ENCODE measurements at places on chromosomes 16 and 17.
A peak's percentile ranks its signal among the peaks of the same experiment; 100 is the strongest.

DNA sequence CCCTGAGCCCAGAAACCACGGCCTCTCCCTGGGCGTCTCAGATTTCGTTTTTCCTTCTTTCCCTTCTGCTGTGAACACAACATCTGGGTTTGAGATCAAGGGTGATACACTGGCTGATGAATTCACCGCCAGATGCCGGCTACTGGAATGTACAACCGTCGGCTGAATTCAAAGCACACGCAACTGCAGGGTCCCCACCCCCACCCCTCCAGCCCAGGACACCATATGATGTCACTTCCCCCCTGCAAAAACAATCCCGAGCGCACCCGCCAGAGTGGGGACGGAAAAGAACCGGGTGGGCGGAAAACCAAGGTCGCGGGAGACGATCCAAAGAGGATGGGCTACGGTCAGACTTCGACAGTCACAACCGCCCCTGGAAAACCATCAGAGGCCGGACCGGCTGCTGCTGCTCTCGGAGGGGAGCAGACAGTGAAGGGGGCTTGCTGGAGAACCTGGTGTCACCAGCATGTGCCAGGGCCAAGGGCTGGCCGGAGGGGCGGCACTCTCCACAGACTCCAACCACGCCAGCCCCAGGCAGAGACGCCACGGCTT is 23.3 kb downstream of the CEP295NL start:
- no peak for DNase-seq

DNA sequence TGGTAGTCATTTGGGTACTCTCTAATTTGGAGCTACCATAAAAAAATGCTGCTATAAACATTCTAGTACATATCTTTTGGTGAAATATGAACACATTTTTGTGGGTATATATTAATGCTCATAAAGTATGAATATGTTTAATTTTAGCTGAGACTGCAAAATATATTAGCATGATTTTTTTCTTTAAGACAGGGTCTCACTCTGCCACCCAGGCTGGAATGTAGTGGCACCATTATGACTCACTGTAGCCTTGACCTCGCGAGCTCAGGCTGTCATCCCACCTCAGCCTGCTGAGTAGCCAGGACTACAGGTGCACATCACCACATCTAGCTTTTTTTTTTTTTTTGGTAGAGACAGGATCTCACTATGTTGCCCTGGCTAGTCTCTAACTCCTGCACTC is 371.7 kb downstream of the SOX9 start:
- peak; percentile 23 for DNase-seq

GRCh38 chr16:31440516-31441184 is 1.9 kb downstream of the ZNF843 start:
- DNase-seq, result no peak

DNA sequence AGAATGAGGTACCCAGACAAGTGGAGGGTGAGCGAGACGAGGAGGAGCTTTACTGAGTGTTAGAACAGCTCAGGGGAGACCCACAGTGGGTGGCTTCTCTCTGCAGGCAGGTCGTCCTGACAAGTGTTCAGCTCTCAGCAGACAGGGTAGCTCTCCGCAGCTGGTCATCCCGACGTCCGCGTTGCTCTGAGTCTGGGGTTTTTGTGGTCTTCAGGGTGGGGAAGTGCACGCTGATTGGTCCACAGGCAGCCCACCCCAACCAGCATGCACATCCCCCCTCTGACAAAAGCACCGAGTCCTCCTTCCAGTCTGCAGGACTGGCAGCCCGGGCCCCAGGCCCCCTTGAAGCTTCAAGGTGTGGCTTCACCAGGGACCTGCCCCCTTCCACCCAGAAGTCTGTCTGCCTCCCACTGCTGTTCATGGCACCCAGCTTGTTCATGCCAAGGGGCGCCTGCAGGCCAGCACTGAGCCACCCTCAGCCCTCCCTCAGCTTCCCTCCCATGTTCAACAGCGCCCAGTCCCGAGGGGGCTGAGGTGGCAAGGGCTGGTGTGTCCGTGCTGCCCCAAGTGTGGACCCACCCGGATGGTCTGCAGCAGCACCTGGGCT is 19.9 kb upstream of the WDR45B start:
- no peak for DNase-seq

- no peak for DNase-seq
Measured at GRCh38 chr16:48811478-48811877, 201.5 kb upstream of the N4BP1 start.

DNA sequence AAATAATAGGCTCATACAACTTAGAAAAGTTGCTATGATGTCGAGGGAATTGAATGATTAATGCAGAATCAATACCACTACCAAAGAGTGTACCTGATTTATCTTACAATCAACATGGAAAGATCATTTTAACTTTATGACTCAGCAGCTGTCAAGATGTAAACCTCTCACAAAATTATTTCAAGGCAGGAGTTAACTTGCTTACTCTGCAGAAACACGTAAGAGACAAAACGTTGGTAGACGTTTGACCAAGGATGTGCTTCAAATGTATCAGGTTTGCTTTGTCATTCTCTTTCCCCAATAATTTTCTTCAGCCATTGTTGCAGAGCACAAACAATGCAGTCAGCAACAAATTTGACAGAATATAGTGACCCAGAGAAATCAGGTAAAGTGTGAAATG is 415.8 kb upstream of the KIF2B start:
- DNase-seq, result no peak

DNA sequence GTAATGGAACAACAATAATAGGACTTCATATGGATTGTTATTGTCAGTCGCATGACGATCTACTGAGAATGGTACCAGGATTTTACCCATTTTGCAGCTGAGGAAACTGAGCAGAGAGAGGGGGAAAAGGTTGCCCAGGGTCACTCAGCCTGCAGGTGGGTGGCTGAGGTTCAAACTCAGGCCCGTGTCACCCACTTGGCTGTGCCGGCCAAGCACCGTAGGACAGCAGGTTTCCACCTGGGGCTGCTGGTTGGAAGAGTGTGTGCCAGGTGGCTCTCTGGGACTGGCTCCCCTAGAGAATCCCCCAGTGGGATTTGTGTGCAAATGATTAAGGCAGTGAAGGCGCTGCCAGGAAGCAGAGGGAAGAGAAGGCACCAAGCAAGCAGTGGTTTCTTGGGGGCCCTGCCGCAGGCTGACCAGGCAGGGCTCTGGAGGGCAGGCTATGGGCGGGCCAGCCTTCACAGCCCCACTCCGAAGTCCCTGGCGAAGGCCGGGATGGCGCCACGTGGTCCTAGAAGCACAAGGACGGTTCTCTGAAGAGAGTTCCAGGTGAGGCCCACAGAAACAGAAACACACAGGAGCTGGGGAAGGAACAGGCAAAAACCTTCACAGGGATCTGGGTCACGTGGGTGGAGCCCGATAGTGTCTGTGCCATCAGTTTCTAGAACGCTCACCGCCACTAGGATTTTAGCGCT is 163.5 kb downstream of the IRF8 start:
- no peak for DNase-seq

- DNase-seq, result no peak
Measured at GRCh38 chr17:13140750-13141149, 122.9 kb upstream of the ELAC2 start.

DNA sequence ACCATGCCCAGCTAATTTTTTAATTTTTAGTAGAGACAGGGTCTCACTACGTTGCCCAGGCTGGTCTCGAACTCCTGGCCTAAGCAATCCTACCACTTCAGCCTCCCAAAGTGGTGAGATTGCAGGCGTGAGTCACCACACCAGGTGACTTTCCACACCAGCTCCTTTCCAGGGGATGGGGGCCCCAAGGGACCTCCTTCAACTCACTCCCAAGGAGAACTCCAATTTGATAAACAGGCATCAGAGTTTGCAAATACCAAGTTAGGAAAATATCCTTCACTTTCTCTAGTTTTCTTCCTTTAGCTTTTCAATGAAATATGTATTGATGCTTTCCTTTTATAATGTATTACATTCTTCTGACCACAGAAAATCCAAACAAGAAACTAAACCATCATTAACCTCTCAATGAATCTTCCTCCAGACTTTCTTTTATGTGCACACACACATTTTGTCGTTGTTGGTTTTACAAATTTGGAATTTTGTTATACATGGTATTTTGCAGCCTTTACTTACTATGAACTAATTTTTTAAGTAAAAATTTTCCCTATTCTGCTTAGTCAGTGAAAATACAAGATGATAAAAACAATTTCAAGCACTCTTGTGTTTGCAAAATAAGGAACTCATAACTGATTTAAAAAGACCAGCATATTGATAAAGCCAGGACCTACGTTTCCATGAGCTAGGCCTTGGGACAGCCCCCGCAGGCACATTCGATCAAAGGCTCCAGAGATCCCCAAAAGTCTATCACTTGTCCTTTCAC is 32.0 kb downstream of the GAS7 start:
- no peak for DNase-seq

DNA sequence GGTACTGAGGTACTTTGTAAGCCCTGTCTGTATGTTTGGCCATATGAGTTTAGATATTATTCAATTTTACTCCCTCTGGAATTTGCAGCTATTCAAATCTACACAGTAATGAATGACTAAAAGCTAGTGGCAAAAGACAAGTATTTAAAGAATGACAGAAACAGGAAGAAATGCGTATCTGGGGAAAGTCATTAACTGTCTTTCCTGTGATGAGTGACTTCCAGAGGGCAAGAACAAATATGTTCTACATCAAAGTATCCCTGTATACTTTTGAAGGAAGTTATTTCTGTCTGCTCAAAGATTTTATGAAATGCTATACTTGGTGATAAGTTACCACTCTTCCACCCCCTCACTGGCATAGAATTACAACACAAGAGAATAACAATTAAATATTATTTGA is 489.3 kb upstream of the SOX9 start:
- DNase-seq, result peak; percentile 42

DNA sequence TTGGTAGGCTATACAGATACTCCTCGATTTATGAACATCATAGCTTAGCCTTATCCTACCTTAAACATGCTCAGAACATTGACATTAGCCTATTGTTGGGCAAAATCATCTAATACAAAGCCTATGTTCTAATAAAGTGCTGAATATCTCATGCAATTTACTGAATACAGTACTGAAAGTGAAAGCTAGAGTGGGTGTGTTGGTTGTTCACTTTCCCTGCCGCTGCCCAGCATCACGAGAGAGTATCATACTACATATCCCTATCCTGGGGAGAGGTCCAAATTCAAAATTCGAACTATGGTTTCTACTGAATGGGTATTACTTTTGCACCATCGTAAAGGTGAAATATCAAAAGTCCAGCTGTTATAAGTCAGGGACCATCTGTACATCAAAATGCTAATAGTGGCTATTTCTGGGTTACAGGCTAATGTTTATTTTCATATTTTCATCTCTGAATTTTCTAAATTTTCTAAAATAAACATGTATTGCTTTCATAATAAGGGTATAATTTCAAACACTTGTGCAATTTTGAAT is 54.5 kb downstream of the NACA2 start:
- no peak for DNase-seq

- DNase-seq, result peak; percentile 91
Measured at GRCh38 chr17:4679658-4680057, 24.3 kb downstream of the PELP1 start.

- peak; percentile 65 for DNase-seq
Measured at GRCh38 chr17:80789356-80789902, 202.2 kb upstream of the CHMP6 start.

DNA sequence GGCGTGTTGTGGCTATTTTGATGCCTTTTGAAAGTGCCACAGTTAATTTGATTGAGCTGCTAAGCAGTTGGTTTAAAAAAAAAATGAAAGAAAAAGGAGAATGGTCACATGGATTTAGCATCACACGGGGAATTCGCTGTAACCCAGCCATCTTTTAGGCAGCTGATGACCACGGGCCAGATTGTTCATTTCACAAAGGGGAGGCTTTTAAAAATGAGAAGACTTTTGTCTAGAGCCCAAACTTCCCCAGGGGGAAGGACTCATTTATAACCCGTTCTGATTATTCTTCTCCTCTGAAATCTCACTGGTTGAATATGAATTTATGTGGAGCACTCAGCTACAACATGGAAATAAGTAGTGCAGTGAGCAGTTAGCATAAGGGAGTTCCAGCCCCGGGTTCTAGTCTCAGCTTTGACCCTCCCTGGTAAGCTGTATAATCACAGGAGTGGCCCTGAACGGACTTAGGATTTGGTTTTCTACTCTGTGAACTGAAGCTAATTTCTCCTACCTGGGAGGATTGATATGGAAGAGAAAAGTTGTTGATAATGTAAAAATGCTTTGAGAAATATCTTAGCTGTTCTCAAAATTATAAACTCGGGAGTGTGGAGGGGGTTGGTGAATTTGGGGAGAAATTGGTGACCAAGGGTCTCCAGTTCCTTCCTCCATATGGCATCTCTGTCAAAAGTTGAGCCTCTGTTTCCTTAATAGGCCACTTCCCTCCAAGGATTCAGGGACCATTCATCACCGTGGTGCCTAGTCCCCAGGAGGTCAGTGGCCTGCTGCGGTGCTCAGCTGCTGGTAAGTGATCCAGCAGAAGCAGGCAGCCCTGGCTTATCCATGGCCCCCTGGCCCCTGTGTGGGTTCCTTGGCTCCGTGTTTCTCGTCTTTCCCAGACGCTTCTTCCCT is 76.4 kb upstream of the TBX2 start:
- DNase-seq, result no peak

DNA sequence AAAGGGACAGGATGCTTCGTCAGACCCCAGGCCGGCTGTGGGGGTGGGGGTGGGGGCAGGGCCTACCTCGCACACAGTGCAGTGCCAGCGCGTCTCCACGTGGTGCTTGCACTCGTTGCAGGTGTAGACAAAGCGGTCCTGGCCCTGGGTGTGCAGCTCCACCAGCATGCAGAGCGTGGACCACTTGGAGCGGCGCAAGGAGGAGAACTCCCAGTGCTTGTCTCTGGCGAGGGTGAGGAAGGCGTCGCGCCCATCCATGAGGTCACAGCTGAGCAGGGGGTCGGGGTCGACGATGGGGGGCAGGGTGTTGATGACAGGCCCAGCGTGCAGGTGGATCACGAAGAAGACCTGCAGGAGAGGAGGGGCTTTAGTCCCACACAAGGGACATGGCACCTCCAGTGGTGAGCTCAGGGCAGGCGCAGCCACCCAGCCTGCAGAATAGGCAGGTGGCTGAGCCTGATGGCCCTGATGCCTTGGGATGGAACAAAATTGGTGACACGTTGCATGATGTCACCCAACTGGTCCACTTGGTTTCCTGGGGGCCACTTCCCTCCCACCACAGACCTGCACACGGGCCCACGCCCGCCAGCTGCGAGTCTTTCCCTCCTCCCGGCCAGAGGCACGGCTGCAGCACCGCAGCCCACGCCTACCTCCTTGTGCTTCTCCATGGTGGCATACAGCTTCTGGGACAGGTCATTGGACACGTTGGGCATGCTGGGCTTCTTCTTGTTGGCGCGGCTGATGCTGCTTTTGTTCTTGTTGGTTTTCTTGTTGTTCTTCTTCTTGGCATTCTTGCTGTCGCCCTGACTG is 14.0 kb upstream of the TRAP1 start:
- DNase-seq, result no peak

DNA sequence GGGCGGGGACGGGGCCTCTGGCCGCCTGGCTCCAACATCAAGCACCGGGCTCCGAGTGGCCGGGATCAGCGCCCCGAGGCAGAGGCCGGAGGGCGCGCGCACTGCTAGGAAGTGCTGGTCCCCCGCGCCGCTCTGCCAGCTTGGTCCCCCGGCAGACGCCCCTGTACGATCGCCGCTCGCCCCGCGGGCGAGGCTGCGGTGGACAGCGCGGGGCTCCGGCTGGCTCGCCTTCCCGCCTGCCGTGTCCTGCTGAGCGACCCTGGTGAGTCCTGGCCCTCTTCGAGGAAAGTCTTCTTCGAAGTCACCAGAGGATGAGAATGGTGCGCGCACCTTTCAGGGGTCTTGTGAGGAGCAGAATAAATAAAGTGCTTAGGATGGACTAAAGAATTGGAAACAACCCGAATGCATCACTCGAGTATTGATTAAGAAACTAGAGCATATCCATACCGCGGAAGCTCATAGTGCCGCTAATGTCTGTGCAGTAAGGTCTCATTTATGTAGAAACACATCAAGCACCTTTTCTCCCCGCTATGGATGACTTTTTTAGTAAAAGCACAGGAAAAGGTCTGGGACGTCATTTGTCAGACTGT is 392 bp downstream of the ZNF213 start:
- DNase-seq, result no peak

GRCh38 chr16:24839347-24839972 is 6.3 kb upstream of the SLC5A11 start:
- peak; percentile 27 for DNase-seq
